ENCODE measurements at places on chromosomes 3 and 15.
A peak's percentile ranks its signal among the peaks of the same experiment; 100 is the strongest.

DNA sequence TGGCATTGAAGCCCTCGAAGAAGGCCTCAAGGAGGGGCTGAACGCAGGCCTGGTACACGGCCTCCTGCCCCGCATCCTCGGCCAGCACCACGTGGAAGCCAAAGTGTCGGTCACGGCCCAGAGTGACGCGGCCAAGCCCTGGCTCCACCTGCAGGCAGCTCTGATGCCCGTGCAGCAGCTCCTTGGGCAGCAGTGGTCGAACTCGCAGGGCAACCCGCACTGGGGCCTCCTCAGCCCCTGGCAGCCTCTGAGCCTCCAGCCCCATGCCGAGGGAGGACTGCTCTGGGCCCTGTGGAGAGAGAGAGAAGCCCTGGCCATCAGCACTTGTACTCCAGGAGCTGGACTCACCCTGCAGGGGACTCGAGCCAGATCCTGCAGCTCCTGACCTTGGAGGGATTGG lies 2.6 kb downstream of the KIF7 start:
- DNase-seq: no peak

- no peak for DNase-seq
Measured at GRCh38 chr3:10816019-10816862, at the start of gene SLC6A11. Gene SLC6A11 (plus strand): TSS chr3:10816228. CDS start chr3:10816266, 38 bp downstream.

DNA sequence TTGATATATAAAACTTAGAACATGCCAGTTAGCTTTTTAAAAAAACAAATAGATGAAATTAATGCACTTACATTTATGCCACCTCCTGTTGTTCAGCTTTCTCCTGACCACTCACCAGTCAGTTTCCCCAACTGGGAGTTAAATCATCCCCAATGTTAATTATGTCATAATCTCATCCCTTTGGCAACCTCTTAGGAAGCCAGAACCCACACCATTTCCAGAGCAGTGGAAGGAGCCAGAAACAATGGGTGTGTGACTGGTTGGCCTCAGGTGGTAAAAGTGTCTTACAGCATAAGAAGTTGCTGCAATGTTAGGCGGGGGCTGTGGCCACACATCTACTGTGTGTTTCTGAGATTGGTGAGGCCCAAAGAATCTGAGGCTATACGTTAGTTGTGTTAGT lies 46.5 kb upstream of the MITF start:
- peak; percentile 54 for DNase-seq

DNA sequence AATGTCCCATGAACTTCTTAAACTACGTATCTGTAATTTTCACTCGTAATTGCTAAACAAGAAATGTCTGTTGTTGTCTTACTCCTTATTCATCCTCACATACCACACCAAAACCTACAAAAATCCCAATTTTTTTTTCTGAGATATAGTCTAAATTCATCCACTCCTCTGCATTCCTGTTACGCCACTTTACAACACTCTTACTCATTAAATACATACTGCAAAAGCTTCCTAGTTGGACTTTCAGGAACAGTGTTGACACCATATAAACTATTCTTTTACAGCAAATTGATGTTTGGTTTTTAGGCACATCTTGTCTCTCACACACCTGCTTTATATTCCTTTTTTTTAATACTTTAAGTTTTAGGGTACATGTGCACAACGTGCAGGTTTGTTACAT lies 934.9 kb upstream of the CADM2 start:
- DNase-seq: no peak

GRCh38 chr15:78830514-78831228 lies 19.4 kb upstream of the ADAMTS7 start:
- DNase-seq: no peak

DNA sequence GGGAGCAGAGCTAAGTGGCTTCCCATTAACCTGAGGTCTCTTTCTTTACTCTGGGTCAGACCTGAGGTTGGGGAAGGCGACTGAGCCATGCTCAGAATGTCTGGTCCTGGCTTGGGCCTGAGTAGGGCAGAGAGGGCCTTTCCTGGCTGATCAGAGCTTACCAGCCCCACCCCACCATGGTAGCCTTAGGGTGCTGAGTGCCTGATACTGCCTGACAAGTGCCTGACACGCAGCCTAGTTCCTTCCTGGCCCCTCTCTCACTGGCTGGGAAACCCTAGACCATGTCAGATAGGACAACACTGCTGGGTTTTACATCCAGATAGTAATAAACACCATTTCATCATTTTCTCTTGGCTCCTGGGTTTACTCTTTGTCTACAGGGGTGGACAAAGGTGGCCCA lies 25.8 kb upstream of the DOCK3 start:
- no peak for DNase-seq

DNA sequence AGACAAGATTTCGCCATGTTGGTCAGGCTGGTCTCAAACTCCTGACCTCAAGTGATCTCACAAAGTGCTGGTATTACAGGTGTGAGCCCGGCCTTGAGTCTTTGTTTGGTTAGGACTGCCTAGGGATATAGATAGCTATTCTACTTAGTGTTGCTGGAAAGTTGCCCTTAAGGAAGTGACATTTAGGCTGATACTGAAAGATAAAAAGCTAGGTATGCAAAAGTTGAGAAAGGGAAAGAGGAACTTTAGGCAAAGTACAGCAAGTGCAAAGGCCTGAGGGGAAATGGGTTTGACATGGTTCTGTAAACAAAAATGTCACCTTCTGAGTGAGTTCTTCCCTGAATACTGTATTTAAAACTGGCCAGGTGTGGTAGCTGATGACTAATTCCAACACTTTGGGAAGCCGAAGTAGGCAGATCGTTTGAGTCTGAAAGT lies 111.5 kb downstream of the ZNF609 start:
- DNase-seq: no peak

DNA sequence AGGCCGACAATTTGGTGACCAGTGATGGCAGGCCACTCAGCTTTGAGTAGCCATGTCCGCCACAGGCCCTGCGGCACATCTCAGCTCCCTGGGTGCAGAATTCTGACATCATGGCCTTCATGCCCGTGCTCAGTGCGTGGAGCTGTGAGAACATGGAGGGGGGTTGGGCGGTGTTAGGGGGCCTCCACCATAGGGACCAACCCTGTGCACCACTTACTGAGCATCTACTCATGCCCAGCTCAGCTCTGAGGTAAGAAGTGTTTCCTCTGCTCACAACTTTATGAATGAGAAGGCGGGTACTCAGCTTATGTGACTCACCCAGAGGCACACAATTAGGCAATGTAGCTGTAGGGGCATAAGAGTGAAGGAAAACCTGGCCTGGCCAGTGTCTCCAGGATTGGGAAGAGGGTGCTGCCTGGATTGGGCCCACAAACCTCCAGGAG lies 10.5 kb downstream of the ACOX2 start:
- peak; percentile 92 for DNase-seq

All from inflammatory macrophage (primary cell).